CD4-positive, alpha-beta T cell treated with Interleukin-4 for 1 hour (primary cell): ENCODE measurements at places on chromosomes 2 and 18.

DNA sequence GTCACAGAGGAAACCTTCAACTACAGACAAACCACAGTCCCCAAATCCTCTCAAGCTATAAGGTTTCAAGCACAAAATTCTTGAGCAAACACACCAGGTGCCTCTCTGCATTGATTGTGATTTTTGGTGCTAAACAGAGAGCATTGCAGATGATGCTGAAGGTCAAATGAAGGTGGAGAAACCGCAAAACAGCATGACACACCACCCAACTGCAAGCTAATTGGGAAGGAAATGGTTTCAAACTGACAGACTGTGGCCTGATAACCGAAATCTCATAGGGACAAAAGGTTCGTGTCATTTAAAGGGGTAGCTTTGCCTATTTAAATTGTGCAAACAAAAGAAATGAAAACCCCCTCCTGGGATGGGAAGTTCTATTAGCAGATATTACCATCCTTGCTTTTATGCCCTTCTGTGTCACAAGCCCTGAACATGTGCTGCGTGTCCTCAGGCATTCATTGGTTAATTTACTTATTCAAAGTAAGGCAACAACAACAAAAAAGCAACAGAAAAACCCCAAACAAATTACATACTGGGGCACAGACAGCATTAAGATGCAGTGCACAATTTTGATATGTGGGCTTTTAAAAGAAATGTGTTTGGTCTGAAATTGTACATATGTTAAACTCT lies 154.9 kb downstream of the AQP4 start:
- DNase-seq: no peak

DNA sequence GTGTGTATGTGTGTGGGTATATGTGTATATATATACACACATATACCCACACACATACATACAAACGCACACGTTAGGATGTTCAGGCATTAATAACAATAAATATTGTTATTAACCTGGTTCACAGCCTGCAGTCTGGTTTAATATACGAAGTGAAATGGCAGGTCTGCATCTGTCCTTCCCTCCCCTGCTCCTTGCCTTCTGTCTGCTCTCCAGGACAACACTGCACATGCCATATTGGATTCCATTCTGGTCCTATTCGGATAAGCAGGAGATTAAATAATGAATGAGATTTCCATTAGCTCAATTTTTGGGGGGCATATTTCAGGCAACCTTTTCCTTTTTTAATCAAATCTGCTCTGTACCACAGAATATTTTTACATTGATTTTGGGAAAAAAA lies 158.0 kb downstream of the CELF4 start:
- no peak for DNase-seq

DNA sequence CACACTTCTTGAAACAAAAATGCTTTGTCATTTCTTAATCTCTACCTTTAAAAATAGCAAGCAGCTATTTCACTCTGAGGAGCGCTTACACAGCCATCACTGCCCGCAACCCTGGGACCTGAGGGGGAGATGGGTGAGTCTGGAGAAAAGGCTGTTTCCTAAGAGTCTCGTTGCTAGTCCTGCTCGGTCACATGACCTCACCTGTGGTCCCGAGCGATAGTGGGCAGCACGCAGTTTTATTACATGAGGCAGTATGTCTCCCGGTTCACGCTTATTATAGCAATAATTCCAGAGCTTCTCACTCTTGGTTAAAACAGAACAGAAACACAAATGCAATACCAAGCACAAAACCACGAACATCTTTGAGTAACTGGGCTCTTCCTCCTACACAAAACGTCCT lies 105.3 kb downstream of the ZNF516 start:
- DNase-seq: peak; percentile 4

GRCh38 chr18:59159986-59160385 lies 20.3 kb downstream of the SEC11C start:
- no peak for DNase-seq

GRCh38 chr2:160221391-160222276 lies 21.6 kb upstream of the ITGB6 start:
- DNase-seq: no peak

DNA sequence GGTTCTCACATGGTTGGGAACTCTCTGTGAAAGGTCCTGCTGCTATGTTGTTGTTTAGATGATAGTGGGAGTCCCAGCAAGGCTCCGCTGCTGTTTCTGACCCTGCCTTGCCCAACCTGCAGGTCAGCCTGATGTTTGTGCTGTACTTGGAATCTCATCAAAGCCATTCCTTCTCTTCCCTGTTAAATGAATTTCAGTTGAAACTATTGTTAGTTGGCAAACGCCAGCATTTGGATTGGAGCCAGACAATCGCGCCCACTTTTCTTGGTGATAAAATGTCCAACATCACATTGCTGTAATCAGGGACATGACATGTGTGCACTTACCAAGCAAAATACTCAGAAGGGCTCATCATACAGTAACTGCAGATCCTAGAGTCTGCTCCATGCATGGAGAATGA lies 12.8 kb upstream of the TWSG1 start:
- DNase-seq: no peak

GRCh38 chr2:234796045-234796591 lies 155.7 kb upstream of the SH3BP4 start:
- no peak for DNase-seq

GRCh38 chr2:120929829-120930228 lies 194.2 kb downstream of the GLI2 start:
- no peak for DNase-seq
